ENCODE measurements at places on chromosomes 13 and 19.

DNA sequence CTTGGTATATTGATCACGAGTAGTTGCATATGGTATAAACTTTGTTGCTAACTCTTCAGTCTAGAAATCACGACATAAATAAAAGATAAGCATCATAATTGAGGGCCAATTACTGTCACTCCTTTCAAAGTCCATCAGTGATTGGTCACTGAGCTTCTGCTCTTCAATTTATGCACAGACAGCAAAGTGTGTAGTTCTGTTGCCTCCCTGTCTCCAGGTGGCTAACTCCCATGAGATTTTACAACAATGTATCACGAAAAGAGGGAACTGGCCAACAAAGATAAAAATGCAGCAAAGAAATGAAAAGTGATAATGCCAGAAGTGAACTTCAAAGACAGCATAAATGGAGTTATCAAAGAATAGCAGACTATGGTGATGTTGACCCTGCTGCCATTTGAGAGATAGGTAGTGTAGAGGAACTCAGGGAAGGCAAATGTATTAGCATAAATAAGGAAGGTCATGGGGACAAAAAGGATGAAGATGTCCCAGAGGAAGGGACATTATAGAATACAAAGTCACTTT lies 12.7 kb upstream of the TNFSF14 start:
- no peak for DNase-seq

- no peak for DNase-seq
Measured at GRCh38 chr13:80012251-80012650, 328.7 kb downstream of the SPRY2 start.

GRCh38 chr19:14672188-14672872 lies 2.3 kb downstream of the ADGRE3 start:
- no peak for DNase-seq

DNA sequence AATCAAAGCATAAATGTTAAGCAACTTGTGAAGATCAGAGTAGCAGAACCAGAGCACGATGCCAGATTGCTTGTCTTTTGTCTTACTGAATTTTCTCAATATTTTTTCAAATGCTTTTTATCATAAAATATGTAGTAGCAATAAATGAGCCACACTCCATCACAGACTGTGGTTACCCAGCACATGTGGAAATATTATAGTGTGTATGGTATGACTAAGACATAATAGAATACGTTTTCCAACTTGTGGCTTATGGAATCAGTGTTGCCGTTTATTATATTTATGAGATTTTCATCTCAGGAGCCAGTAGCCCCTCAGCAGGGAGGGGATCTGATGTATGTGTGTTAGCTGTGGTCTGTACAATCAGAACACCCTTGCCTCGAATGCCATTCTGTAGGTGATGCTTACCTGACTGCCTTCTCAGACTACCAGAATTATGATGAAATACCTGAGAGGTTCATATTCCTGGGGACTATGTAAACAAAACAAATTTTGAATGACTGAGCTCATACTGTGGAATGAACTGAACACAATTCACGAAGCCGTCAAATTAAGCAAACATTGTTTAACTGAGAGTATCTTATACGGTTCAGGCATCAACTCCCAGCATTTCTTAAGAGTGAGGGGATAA lies 1.9 kb downstream of the SCEL start:
- DNase-seq: no peak

DNA sequence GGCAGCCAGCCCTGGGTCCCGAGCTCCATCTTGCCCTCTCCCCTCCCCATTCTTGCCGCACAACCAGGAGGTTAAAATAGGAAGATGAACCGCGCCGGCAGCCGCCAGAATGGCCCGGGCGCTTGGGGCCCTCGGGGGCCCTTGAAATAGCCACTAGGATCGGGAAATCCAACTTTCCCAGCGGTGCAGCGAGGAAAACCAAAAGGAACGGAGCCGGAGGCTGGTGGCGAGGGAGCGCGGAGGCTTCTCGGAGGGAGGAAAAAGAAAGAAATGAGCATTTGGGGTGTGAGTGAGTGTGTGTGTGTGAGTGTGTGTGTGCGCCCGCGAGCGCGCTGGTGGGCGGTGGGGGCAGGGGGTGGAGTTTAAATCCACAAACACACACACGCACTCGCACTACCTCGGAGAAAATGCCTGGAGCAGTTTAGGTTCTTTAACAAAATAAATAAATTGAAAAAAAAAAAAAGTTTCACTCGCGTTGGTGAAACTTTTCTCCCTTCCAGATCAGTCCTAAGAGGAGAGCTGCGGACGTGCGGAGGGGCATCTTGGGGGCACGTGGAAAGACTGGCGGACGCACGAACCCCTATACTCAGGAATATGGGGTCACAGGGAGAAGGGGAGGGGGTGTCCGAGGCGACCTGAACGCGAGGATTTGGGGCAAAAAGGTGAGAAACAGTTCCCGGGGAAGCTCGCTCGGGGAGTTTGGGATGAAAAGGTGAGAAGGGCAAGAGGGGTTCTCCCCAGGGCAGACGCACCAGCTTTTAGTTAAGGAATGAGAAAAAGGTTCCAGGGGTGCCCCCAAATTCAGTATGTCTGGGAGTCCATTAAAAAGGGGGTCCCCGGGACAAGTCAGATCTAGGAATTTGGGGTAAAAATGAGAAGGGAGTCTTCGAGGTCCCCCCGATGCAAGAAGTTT lies 1.3 kb downstream of the RFX2 start:
- no peak for DNase-seq

GRCh38 chr13:21823949-21824348 lies 153.1 kb downstream of the FGF9 start:
- DNase-seq: no peak

DNA sequence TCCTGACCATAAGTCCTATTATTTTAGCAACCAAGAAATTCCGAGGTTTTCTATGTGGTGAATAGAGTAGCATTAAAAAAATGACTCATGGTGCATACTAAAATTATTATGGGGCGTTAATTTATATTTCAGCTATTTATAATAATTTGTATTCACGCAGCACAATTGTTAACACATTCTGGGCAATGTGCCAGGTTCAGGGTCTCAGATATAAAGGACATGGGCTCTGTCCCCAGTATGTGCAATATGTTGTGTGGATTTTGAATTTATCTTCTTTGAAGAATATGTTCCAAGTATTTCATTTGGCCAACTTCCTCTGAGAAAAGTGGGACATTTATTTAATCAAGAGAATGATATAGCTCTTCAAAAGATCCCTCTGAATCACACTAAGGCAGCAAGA lies 1434.7 kb upstream of the PRR20A start:
- DNase-seq: no peak

GRCh38 chr19:50632151-50632835 lies 7.4 kb downstream of the SYT3 start:
- no peak for DNase-seq

GRCh38 chr19:42086188-42086736 lies 10.3 kb downstream of the ZNF574 start:
- DNase-seq: no peak

- DNase-seq: no peak
Measured at GRCh38 chr13:111899714-111900389, 167.1 kb upstream of the SOX1 start.

GRCh38 chr13:113045251-113046127 lies 60.1 kb upstream of the F7 start:
- no peak for DNase-seq

DNA sequence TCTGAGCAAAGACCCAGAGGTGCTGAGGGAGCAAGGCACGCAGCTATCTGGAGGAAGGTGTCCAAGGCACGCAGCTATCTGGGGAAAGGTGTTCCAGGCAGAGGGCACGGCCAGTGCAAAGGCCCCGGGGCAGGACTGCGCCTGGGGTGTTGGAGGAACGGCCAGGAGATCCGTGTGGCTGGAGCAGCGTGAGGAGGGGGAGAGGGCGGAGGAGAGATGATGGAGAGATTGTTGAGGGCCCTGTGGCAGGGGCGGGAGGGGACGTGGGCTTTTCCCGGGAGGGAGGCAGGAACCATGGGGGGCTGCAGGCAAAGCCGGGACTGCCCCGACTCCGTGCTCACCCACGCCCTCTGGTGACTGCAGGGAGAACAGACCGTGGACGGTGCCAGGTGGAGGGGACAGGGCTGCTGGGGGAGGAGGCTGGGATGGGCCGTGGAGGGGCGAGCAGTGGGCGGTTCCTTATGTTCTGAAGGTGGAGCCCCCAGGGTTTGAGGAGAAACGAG lies 13.3 kb upstream of the MISP start:
- DNase-seq: no peak

DNA sequence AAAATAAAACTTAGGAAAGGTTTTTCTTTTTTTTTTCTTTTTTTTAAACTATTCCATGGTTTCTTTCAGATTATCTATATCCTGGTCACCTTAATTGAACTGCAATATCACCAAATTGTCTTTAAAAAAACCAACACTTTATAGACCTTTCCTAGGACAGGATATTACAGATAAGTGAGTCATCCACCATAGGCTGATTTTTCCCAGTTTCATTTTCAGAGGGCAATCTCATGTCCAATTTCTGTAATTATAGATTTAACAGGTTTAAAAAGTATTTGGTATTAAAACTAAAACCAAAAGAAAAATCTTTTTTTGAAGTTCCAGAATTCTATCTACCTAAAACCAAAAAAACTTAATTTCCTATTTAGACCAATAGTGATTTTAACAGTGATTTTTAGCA lies 13.2 kb downstream of the SPART start:
- no peak for DNase-seq

All from BJ (cell line).